ENCODE measurements at places on chromosomes 12 and 14.
A peak's percentile ranks its signal among the peaks of the same experiment; 100 is the strongest.

GRCh38 chr14:28769276-28769880, 2.8 kb downstream of the FOXG1 start:
- DNase-seq, result no peak
- H3K4me1 ChIP-seq, result peaks cover 3% of the 10 kb centered on the region
- H3K27me3 ChIP-seq, result peaks cover 53% of the 10 kb centered on the region
- no peak overlapping the region for H3K27ac ChIP-seq
- H3K4me3 ChIP-seq, result no peak overlapping the region

GRCh38 chr14:39033371-39033770, 69.7 kb downstream of the SEC23A start:
- peaks cover 5% of the 10 kb centered on the region for H3K36me3 ChIP-seq
- no peak for DNase-seq
- H3K27me3 ChIP-seq, result no peaks in the 10 kb centered on the region
- H3K27ac ChIP-seq, result no peak overlapping the region
- H3K4me3 ChIP-seq, result no peak overlapping the region
- no peaks in the 10 kb centered on the region for H3K4me1 ChIP-seq

- H3K27me3 ChIP-seq, result no peaks in the 10 kb centered on the region
- no peak overlapping the region for H3K27ac ChIP-seq
- no peak overlapping the region for H3K4me3 ChIP-seq
- H3K4me1 ChIP-seq, result no peaks in the 10 kb centered on the region
Measured at GRCh38 chr12:11836282-11837151, 187.0 kb downstream of the ETV6 start.

DNA sequence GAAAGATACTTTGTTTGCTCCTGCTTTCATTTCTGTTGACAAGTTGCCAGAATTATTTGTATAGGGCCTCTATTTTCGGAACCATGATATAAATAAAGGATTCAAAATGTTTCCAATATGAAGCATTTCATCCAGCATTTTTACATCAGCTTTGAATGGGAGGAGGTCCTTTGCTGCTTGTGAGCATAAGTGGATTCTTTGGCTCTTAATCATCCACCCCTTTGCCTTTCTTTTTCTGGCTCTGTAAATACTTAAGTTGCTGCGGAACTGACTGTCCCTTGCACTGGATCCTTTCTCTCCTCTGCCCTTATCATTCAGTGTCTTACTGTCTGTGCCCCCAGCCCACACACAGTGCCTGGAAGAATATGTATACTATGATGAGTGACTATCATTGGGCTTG, 357.3 kb upstream of the RGS6 start:
- no peak overlapping the region for H3K4me3 ChIP-seq
- H3K27ac ChIP-seq, result no peak overlapping the region
- H3K27me3 ChIP-seq, result no peaks in the 10 kb centered on the region
- H3K36me3 ChIP-seq, result no peaks in the 10 kb centered on the region
- DNase-seq, result no peak

GRCh38 chr12:61934564-61934963, 325.6 kb upstream of the USP15 start:
- no peak overlapping the region for H3K4me3 ChIP-seq
- no peak for DNase-seq
- no peaks in the 10 kb centered on the region for H3K27me3 ChIP-seq
- no peak overlapping the region for H3K27ac ChIP-seq
- H3K4me1 ChIP-seq, result no peaks in the 10 kb centered on the region
- no peaks in the 10 kb centered on the region for H3K36me3 ChIP-seq

DNA sequence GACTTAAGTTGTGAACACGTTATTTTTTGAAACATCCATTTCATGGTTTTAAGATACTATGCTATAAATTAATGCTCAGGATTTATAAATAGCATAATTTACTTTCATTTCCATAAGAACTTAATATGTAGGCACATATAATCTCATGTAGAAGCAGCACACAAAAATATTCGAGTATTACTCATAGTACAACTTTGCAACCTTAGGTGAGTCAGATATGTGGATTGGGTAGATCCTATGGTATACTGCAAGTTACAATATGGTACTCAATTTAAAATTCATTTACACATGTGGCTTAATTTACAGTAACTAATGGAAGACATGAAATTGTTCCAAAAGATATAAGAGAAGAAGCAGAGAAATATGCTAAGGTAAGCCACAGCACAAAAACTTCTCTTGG, 26.0 kb downstream of the PSMA3 start:
- no peak overlapping the region for H3K27ac ChIP-seq
- no peaks in the 10 kb centered on the region for H3K27me3 ChIP-seq
- no peak for DNase-seq

- H3K4me1 ChIP-seq, result peaks cover 2% of the 10 kb centered on the region
- H3K27me3 ChIP-seq, result no peaks in the 10 kb centered on the region
- no peak overlapping the region for H3K4me3 ChIP-seq
- no peak for DNase-seq
Measured at GRCh38 chr12:27555361-27555760, 31.4 kb downstream of the PPFIBP1 start.

GRCh38 chr14:38481952-38482678, 226.2 kb upstream of the CLEC14A start:
- H3K4me3 ChIP-seq, result no peak overlapping the region
- H3K36me3 ChIP-seq, result no peaks in the 10 kb centered on the region
- no peak for DNase-seq
- no peaks in the 10 kb centered on the region for H3K27me3 ChIP-seq
- H3K4me1 ChIP-seq, result no peaks in the 10 kb centered on the region
- no peak overlapping the region for H3K27ac ChIP-seq

GRCh38 chr14:44361083-44361482, 146.0 kb downstream of the FSCB start:
- no peak for DNase-seq
- H3K4me1 ChIP-seq, result no peaks in the 10 kb centered on the region

- no peak for DNase-seq
- H3K27ac ChIP-seq, result no peak overlapping the region
- H3K4me1 ChIP-seq, result peaks cover 6% of the 10 kb centered on the region
- H3K36me3 ChIP-seq, result no peaks in the 10 kb centered on the region
Measured at GRCh38 chr14:101367421-101368261, 193.7 kb upstream of the DIO3 start.

DNA sequence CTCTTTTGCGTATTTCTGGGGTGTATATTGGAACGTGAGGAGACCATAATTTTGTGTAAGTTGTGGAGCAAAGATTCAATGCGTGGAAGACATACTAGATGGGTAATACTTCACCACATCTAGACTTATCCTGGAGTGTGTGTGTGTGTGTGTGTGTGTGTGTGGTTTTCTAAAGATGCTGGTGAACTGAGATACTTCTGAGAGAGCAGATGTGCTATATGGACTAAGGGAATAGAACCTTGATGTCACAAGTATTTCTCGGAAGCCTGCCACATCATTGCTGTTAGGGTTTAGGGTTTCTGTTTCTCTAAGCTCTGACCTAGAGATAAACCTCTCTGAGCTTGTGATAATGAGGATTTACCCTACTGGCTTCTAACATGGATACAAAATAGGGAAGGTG, 138.8 kb downstream of the DACT1 start:
- H3K27me3 ChIP-seq, result no peaks in the 10 kb centered on the region
- no peak for DNase-seq
- H3K4me1 ChIP-seq, result 0 out of 2 replicates have a peak, but pooled peaks cover 2% of the 10 kb centered on the region

DNA sequence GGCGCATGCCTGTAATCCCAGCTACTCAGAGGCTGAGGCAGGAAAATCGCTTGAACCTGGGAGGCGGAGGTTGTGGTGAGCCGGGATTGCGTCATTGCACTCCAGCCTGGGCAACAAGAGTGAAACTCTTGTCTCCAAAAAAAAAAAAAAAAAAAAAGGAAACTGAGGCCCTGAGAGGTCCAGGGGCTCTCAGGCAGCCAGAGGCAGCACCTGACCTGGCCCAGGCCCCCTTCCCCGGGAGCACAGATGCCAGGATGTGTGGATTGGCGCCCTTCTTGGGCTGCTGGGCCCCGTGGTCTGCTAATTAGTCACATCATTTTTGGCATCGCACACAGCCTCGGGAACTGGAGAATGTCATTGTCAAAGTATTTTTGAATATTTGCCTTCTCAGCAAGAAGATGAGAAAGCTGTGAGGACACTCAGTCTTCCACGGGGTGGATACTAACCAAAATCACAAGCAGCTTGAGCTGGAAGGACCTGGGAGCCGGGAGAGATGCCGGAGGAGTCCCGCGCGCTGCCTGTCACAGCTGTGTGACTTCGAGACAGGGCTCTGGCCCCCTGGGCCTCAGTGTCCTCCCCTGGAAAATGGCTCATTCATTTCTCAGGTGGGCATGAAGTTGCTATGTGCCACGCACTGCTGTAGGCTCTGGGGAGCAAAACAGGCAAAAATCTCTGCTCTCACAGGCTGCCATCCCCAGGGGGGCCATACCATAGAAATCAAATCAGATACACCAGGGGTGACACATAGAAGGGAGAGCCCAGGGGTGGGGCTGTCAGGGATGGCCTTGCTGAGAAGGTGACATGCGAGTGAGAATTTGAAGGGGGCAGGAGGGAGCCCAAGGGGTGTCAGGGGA, 12.5 kb upstream of the RCOR1 start:
- no peak overlapping the region for H3K4me3 ChIP-seq
- H3K4me1 ChIP-seq, result peaks cover 3% of the 10 kb centered on the region
- no peak overlapping the region for H3K27ac ChIP-seq
- no peak for DNase-seq

- H3K36me3 ChIP-seq, result no peaks in the 10 kb centered on the region
- no peak overlapping the region for H3K4me3 ChIP-seq
- H3K4me1 ChIP-seq, result peaks cover 5% of the 10 kb centered on the region
Measured at GRCh38 chr14:68633131-68633991, 159.5 kb downstream of the ZFP36L1 start.

GRCh38 chr12:12305568-12306300, 38.9 kb upstream of the LRP6 start:
- no peaks in the 10 kb centered on the region for H3K4me1 ChIP-seq
- H3K36me3 ChIP-seq, result no peaks in the 10 kb centered on the region
- no peak overlapping the region for H3K4me3 ChIP-seq
- no peak for DNase-seq
- no peak overlapping the region for H3K27ac ChIP-seq
- H3K27me3 ChIP-seq, result no peaks in the 10 kb centered on the region

- no peaks in the 10 kb centered on the region for H3K27me3 ChIP-seq
- H3K4me3 ChIP-seq, result no peak overlapping the region
- H3K4me1 ChIP-seq, result no peaks in the 10 kb centered on the region
- H3K36me3 ChIP-seq, result no peaks in the 10 kb centered on the region
- DNase-seq, result peak; percentile 67
- no peak overlapping the region for H3K27ac ChIP-seq
Measured at GRCh38 chr12:69534389-69534822, 50.9 kb upstream of the CCT2 start.

DNA sequence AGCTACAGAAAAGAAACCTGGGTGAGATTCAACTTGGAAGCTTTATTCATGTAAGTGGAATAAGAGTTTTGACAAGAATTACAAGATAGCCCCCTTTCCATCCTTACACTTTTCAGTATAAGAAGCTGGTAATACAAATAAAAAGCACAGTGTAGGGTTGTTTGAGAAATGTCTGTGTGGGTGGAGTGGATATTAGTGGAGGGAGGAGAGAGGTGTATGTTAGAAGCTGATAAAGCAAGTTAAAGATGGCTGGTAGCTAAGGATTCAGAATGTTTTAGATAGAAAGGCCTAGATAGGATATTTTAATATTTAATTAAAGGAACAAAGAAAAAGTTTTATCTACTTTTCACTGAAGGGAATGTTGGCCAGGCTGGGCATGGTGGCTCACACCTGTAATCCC, 12.5 kb downstream of the CFAP54 start:
- H3K36me3 ChIP-seq, result no peaks in the 10 kb centered on the region
- no peak overlapping the region for H3K4me3 ChIP-seq
- H3K27ac ChIP-seq, result no peak overlapping the region
- no peak for DNase-seq

GRCh38 chr12:4918950-4919660, 9.4 kb downstream of the KCNA1 start:
- H3K4me1 ChIP-seq, result no peaks in the 10 kb centered on the region
- no peak overlapping the region for H3K27ac ChIP-seq
- H3K27me3 ChIP-seq, result no peaks in the 10 kb centered on the region
- DNase-seq, result no peak
- no peak overlapping the region for H3K4me3 ChIP-seq

GRCh38 chr12:12620730-12621315, 9.1 kb downstream of the CREBL2 start:
- DNase-seq, result no peak
- peaks cover 3% of the 10 kb centered on the region for H3K4me1 ChIP-seq
- no peaks in the 10 kb centered on the region for H3K27me3 ChIP-seq
- H3K4me3 ChIP-seq, result no peak overlapping the region

GRCh38 chr14:77498984-77499527, 440 bp upstream of the ISM2 start:
- no peak overlapping the region for H3K27ac ChIP-seq
- H3K36me3 ChIP-seq, result no peaks in the 10 kb centered on the region
- peaks cover 32% of the 10 kb centered on the region for H3K27me3 ChIP-seq
- H3K4me3 ChIP-seq, result peak overlapping the region; percentile 62

DNA sequence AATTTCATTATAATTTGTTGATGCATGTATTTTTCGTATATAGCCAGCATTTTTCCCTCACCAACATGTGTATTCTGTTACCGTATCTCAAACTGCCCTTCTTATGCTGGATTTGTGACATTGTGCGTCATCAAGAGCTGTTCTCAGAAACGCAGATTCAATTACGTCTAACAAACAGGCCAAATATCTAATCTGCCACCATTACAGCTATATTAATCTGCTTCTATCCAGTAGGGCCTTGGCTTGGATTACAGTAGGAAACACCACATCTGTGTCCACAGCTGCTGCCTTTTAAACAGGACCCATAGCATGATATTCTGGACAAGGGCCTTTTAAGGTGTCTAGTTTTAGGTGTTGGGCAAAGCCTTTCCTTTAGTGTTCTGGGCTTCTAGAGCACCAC, 140.6 kb downstream of the PDE3A start:
- H3K36me3 ChIP-seq, result no peaks in the 10 kb centered on the region
- DNase-seq, result no peak

- no peak for DNase-seq
- no peak overlapping the region for H3K4me3 ChIP-seq
- H3K27me3 ChIP-seq, result no peaks in the 10 kb centered on the region
- no peaks in the 10 kb centered on the region for H3K4me1 ChIP-seq
Measured at GRCh38 chr12:96658075-96658474, 168.7 kb downstream of the CFAP54 start.

- H3K36me3 ChIP-seq, result no peaks in the 10 kb centered on the region
- DNase-seq, result no peak
- no peak overlapping the region for H3K4me3 ChIP-seq
- no peaks in the 10 kb centered on the region for H3K27me3 ChIP-seq
- no peaks in the 10 kb centered on the region for H3K4me1 ChIP-seq
Measured at GRCh38 chr12:28127455-28127854, 62.8 kb upstream of the CCDC91 start.

DNA sequence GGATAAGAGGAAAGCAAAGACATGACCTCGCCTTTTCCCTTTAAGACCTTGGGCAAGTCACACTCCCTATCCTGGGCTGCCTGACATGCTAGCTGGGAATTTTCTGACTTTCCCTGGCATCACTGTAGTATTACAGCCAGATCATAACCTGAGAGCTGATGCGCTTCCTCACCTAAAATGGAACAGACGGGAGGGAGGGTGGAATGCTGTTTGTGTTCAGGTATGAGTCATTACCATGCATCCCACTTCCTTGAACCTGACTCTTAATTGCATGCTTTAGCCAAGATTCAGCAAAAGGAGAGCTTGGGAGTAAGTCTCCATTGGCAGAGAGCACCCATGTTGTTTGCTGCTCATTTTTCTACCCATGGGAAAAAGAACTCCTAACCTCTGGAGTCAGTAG, 156.5 kb downstream of the KCNK10 start:
- no peaks in the 10 kb centered on the region for H3K4me1 ChIP-seq
- no peaks in the 10 kb centered on the region for H3K27me3 ChIP-seq
- H3K36me3 ChIP-seq, result no peaks in the 10 kb centered on the region
- no peak overlapping the region for H3K27ac ChIP-seq
- no peak overlapping the region for H3K4me3 ChIP-seq

Data from iPS DF 6.9 (cell line).